ENCODE measurements at places on chromosomes 11 and 22.

- peak; percentile 93 for DNase-seq
Observed at GRCh38 chr11:85947431-85948272, 92.5 kb downstream of the CCDC83 start.

DNA sequence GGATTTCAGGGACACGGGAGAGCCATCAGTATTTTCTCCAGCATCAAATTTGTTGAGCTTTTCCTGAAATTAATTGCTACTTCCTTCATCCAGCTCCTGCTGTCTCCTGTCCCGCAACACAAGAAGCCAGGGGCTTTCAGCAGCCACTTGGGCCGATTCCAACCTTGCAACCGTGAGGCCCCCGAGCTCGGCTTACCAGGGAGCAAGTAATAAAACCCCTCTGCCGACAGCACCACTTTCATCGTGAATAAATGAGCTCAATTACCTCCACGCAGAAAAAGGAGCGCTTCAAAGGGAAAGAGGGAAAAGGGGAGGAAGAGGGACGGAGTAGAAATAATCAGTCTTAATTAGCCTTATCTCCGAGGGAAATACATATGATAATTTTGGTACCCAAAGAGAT lies 76.6 kb downstream of the CELSR1 start:
- no peak for DNase-seq

GRCh38 chr11:64872790-64873488 lies 5.5 kb downstream of the EHD1 start:
- no peak for DNase-seq

DNA sequence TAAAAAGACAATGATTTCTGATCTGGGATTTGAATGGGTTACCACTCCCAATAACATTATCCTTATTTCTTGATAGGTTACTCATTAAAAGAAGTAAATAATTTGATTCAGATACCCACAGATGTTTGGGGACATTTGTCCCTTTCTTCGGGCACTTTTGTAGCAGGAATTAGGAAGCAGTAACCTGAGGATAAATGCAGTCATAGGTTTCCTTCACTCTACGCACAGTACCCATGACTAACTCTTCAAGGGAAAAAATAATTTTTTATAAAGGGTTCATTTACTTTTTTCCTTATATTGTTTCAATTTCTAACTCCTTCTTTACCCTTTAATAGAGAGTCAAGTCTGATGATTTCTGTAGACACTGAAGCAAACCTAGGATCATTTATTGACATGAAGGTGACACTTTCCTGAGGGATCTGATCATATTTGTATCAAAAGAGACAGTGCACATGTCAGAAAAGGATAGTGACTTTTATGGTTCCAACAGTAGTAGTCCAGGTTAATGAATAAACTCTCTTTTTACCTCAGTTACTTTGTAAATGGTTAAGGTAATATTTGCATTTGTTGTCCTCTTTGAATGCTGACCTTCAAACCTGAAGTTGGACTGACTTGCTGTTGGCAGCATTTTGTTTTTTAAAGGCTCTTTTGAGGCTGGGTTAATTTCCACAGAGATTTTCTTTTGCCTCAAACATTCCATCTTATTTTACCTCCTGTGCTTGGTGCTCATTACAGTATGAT lies 1072.0 kb downstream of the LRRC4C start:
- DNase-seq: no peak

DNA sequence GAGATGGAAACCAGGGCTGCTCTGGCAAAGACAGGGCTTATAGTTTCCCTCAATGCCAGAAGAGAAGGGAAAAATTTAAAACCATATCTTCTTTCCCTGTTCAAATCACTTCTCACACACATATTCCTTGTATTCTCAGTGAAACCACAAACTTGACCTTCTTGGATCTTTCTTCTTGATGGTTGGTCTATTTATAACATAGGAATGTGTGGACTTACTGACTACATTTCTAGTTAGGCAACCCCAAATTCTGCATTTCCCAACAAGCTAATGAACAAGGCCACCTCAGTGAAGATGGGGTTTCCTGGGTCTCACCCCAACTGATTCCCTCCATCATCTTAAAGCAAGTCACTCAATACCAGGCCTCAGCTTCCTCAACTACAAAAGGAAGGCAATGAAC lies 3.8 kb upstream of the QSER1 start:
- peak; percentile 76 for DNase-seq

- peak; percentile 7 for DNase-seq
Observed at GRCh38 chr11:59918987-59919589, 19.1 kb upstream of the OOSP1 start.
